ENCODE measurements at places on chromosomes 1 and 21.

DNA sequence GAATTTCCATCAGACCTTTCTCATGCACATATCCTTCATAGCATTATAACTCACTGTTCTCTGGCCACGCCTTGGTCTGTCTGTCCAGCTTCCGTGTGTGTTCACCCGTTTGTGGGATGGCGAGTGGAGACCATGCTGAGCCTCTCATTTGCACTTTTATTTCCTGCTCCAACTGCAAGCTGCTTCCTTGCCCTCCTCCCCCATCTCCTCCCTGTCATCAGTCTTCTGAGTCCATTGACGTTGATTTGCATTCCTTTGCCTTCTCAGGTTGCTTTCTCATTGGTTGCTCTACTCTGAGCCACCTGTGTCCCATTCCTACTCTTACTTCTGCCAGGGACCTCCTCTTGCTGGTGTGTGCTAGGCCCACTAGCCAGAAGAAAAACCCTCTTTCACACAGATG is 146.4 kb downstream of the NOS1AP start:
- no peak for DNase-seq

DNA sequence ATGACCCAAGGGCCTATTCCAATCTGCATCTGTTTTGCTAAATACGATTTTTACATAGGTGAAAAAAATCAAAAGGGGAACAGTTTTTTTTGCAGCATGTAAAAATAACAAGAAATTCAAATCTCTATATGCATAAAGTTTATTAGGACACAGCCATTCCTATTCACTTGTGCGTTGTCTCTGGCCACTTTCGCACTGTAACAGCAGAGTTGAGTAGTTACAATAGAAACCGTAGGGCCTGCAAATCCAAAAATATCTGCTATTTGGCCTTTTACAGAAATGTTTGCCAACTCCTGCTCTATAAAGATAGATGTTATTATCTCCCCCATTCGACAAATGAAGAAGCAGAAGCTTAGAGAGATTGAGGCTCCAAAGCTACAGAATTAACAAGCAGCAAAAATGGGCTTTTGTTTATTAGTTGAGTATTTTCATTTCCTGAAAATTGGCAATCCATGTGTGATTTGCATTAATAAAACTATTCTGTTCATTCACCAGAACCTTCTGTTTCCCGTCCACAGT is 5.5 kb downstream of the DYNLT5 start:
- no peak for DNase-seq

DNA sequence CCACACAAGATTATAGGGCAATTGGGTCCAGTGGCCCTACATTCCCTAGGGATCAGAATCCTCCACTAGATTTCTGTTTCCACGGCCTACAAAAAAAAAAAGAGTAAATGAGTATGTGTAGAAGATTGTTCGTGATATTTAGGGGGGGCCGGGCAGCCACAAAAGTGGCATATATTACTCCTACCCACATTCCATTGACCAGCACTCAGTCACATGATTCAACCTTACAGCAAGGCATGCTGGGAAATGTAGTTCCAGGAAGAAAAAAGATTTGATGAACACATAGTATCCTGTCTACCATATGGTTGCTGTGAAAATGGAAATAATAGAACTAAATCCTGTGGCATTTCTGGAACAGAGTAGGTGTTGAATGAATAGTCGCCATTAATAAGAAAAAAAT is 43.4 kb upstream of the GJB5 start:
- DNase-seq: no peak

DNA sequence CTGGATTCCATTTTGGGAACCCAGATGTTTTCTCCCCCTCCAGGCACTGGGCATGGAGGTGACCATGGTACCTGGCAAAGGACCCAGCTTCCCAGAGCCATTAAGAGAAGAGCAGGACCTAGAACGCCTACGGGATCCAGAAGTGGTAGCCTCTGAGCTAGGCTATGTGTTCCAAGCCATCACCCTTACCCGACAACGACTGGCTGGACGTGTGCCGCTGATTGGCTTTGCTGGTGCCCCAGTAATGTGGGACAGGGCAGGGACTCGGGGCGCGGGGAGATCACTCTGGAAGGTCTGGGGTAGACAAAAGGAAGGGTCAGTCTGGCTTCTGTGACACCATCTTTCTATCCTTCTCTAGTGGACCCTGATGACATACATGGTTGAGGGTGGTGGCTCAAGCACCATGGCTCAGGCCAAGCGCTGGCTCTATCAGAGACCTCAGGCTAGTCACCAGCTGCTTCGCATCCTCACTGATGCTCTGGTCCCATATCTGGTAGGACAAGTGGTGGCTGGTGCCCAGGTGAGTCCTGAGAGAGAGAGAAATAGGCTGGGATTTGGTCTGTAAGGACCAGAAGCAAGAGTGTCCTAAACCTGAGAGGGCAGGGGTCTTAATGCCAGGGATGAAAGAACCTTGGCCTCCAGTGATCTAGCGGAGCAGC is 1.6 kb downstream of the UROD start:
- no peak for DNase-seq

DNA sequence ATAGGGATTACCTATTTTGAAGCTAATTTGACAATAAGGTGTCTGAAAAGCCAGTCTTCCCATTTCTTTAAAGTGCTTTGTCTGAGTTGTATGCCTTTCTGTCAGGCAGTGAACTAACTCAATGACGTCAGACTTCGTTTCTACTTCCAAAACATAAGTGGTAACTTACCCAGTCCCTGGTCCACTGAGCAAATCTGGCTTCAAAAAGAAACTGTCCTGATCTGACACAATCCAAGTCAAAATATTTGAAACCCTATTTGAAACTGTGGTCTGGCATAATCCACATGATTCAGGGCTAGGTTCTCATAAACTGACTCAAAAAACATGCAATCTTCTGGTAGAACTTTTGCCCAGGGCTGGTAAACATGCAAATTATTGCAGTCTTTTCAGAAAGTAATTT is 34.0 kb downstream of the DIRAS3 start:
- no peak for DNase-seq

- DNase-seq: no peak
These were observed 874.8 kb downstream of the KCNT2 start for GRCh38 chr1:195733408-195733807.

DNA sequence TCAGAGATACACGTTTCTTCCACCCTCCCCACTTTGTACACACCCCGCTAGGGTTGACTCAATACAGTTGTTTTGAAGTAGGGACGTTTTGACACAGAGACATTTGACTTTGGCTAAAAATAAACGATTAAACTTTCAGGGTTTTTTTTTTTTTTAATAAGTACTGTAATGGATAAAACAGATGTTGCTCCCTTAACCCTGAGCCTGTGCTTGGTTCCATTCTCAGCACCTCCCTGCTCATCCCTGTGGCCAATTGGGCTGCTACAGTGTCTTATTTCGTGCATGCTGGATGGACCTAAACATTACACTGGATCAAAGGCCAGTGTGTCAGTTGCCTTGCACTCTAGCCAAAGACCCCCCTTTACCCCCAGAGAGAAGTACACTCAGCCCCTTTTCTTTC is 16.9 kb downstream of the GRHL3 start:
- no peak for DNase-seq
